Fibroblast of the aortic adventitia (primary cell): ENCODE measurements at places on chromosomes 7 and 10. TPM values are rescaled to one million over a fixed set of nuclear protein-coding genes. Genes with fewer than 3 reads are reported as not detected.

The MDFIC gene
- total RNA-seq = 15.9 and 72.1 TPM in 2 replicates

The C10orf105 gene
- under 0.01 TPM in 1 of 2 replicates, not detected in the other for total RNA-seq

The SEC23IP gene
- total RNA-seq = 51.2 and 119 TPM in 2 replicates

The VGF gene
- not detected in 2 replicates for total RNA-seq

The CYP2W1 gene
- total RNA-seq = not detected in 2 replicates

The GIMAP6 gene
- 0.18 and 0.74 TPM in 2 replicates for total RNA-seq

- no peak for DNase-seq
Measured at GRCh38 chr7:4819560-4820404, 42.0 kb downstream of the PAPOLB start.

GRCh38 chr10:88537322-88537721 lies 45.8 kb downstream of the RNLS start:
- DNase-seq = no peak

DNA sequence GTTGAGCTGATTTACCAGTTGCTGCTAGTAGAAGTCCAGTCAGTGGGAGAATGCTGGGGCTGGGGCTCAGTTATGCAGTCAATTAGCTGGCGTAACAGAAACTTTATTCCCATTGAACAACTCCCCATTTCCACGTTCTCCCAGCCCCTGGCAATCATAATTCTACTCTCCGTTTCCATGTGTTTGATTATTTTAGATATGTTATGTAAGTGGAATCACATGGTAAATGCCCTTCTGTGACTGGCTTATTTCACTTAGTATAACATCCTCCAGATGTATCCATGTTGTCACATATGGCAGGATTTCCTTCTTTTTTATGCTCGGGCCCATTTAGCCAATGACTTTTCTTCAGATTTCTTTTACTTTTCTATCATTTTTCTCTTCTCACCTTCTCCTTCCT lies 61.1 kb upstream of the EXOC4 start:
- no peak for DNase-seq

DNA sequence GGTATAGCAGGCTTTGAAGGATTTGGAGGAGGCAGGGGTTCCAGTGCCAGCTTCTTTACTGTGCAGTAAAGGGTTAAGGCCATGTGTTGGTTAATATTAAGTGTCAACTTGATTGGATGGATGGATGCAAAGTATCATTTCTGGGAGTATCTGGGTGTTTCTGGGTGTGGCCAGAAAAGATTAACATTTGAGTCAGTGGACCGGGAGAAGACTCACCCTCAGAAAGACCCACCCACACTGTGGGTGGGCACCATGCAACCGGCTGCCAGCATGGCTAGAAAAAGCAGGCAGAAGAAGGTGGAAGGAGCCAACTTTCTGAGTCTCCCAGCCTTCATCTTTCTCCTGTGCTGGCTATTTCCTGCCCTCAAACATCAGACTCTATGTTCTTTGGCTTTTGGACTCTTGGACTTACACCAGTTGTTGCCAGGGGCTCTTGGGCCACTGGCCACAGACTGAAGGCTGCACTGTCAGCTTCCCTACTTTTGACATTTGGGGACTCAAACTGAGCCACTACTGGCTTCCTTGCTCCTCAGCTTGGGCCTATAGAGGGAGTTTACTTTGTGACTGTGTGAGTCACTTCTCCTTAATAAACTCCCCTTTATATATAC lies 6.8 kb upstream of the TRUB1 start:
- no peak for DNase-seq

DNA sequence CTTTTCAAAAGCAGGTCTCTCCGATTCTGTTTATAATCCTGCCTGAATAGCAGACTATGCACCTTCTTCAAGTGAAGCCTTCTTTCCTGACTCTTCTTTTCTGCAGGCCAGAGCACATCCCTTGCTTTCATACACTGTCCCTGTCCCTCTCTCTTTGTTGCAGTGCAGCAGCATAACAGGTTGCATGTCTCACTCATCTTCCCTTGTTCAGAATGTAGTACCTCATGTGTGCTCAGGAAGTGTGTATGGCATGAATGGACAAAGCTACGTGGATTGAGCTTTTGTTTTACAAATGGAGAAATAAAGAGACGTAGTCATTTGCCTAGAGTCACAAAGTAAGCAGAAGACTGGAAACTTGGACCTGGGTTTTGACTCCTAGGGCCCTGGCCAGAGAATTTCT lies 68.0 kb downstream of the PTPRZ1 start:
- DNase-seq = no peak

- DNase-seq = peak; percentile 87
Measured at GRCh38 chr7:139853506-139854123, 24.6 kb downstream of the TBXAS1 start.

DNA sequence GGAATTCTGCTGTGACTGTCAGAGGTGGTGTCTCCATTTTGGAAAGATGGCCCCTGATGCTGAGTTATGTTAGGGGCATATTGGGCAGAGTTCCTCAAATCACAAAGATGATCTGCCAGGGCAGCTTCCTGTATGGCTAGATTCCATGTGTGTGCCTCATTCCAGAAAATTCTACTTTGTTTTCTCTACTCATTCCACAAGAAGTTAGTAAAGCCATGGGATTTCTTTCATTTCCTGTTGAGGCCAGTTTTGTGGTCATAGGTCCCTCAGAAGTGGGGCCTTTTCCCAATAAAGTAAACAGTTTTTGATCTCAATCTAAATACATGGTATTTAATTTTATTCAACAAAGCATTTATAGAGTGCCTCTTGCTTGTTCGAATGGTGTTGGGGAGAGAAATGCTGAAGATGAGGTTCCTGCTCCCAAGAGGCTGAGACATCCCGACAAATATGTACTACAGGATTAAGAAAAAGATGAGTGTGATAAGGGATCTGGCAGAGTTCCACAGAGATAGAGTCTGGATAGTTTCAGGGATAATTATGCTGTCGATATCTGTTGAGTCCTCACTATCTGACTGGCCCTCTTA lies 33.0 kb downstream of the MINDY4 start:
- DNase-seq = peak; percentile 89

DNA sequence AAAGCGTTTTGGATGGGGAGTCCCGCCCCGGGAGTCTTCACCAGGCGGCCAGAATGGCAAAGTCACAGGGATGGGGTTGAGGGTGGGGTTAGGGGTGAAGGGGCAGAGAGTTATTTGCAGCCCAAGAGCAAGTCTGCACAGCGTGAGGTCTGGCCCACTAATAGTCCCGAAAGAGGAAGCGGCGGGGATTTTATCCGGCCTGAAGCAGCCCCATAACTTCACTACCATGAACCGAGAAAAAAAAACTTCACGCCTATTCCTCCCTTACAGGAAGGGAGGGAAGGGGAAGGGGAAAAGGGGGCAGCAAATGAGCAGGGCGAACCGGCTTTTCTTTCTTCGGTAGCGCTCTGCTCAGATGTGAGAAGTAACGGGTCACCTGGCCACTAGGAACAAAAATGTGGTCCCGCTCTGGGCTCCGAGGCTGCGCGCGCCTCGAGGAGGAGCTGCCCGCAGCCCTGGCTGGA lies 712 bp downstream of the ITPRIP start:
- peak; percentile 50 for DNase-seq

GRCh38 chr10:104931612-104932134 lies 290.6 kb downstream of the SORCS3 start:
- no peak for DNase-seq

DNA sequence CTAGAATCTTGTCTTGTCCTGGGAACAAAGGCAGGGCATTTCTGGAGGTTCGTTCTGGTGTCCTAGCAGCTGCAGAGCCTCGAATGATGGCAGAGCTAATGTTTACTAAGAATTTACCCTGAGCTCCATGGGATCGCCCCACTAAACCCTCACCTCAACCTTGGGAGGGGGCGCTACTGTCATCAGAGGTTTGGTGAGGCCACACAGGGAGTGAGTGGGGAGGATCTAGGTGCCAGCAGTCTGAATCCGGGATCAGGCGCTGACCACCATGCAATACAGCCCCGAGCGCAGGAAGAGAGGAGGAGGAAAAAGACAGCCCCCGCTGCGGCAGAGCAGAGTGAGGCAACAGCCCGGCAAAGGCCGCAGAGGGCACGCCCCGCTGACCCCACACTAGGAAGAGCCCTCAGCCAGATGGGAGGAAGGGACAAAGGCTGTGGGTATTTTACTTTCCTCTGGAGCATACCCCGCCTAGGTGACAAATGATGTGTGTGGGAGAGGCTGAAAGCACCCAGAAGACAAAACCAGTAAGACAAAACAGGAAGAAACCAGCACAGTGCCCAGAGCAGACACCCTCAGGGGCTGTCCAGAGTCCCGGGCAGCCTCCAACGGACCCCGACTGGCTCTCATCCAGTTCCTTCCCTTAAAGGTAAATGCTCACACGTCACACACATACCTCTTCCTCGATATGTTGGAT lies 103.5 kb downstream of the FAM53B start:
- DNase-seq = no peak

DNA sequence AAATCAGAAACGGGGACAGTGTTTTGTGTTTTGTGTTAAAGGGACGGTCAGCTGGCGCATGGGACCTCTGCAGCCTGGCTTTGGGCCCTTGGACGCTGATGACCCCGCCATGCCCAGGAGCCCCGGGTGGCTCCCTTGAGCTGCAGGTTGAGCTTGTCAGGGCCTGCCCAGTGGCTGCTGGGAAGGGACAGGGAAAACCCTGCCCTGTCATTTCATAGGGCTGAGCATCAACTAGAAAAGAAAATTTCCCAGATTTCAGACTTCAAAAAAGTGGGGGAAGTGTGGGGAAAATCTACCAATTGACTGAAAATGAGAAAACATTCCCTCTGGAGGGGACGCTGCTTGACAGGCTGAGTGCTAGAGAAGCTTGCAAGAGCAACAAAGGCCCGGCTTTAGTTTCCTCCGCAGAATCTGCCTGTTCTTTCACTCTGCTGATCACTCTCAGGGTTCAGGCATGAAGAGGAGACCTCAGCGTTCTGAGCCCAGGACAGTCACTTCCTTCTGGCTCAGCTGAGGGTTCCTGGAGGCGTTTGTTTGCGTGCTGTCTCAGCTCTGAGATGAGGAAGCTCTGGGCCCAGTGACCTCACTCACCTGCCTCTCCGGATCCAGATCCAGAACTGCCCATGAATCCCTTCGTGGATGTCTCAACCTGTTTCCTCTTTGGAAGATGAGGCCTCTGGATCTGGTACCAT lies 18.6 kb upstream of the DNAJB6 start:
- peak; percentile 6 for DNase-seq

- no peak for DNase-seq
Measured at GRCh38 chr10:85602306-85602705, 764.3 kb downstream of the GRID1 start.

GRCh38 chr10:44320756-44321155 lies 64.1 kb downstream of the CXCL12 start:
- DNase-seq = peak; percentile 5

DNA sequence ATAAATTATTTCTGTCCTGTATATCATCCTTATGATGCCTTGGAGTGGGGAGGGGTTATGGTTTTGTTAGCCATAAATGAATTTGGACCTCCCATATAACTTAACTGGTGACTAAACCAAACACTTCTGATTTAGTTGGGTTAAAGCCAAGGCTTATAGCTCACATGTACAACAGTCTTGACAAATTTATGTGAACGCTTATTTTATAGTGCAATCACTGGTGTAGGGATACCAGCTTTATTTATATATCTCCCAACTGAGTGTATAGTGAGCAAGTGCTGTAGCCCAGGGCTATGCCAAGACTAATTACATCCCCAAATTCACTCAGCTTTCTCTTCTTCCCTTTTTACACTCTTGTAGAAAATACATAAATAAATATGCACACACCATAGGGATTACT lies 956.2 kb downstream of the SORCS3 start:
- no peak for DNase-seq

GRCh38 chr10:24931236-24931635 lies 21.2 kb downstream of the PRTFDC1 start:
- no peak for DNase-seq
